ENCODE measurements at places on chromosomes 5 and 9. TPM values are rescaled to one million over a fixed set of nuclear protein-coding genes. Genes with fewer than 3 reads are reported as not detected.

IL3 gene
- polyA plus RNA-seq: not detected

- peak; percentile 17 for DNase-seq
Measured at GRCh38 chr5:128536254-128537220, 1.5 kb downstream of the FBN2 start.

UBE2QL1 gene
- polyA plus RNA-seq: 0.35 TPM

DNA sequence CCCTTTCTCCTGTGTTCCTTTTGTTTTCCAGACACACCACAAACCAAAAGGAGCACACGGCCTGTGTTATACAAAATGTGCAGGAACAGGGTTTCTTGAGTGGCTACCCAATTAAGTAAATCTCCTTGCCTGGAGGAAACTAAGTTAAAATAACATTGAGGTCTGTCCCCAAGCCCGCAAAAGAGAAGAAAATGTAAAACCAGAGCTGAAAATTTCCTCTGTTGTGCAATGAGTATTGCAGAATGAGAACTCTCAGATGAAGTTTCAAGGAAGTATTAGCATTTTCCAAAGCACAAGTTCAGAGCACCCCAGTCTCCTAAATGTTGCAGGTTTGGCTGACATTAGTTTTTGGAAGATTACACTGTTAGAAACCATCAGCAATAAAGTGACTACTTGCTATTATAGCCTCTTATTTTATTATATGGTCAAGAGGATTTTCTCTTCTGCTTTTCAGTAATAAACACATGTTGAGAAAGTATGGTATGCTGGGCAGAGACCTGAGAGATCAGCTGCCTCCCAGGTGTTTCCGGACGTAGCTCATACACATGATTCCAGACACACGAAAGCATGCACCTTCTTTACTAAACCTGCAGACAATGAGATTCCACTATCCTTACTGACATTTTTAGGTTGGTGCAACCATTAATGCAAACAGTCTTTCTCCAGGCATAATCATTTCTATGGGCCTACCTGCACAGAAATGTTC lies 161.3 kb downstream of the SNCAIP start:
- no peak for DNase-seq

DNA sequence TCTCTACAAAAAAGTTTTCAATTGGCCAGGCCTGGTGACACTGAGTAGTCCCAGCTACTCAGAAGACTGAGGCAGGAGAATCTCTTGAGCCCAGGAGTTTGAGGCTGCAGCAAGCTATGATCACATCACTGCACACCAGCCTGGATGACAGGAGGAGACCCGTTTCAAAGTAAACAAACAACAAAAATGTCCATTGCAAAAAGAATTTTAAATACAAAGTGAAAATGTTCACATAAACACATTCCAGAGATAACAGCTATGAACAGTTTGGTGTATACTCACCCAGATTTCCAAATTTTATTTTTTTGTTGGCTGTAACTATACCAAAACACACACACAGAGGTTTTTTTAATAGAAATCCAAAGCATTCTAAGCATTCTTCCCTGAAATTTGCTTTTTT lies 39.8 kb downstream of the ADRA1B start:
- DNase-seq: no peak

GRCh38 chr9:6184749-6185645 lies 30.6 kb upstream of the IL33 start:
- no peak for DNase-seq

DNA sequence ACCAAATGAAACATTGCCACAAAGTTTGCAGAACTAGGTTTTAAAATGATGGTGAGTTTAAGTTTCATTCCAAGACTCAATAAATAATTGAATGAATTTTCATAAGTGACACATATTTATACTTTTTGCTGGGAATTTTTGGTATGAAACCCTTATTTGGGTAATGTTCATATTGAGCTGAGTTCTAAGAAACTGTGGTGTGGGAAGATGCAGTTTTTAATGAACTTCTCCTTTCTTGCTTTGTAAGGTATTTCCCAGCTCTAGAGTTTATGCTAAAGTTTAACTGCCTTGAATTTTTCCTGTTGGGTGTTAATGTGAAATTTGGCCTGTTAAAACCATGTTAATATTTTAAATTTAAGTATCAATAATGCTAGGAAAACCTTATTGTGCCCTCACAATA lies 15.1 kb downstream of the RABGAP1 start:
- DNase-seq: no peak

SH3PXD2B gene
- polyA plus RNA-seq: 32.1 TPM

DNA sequence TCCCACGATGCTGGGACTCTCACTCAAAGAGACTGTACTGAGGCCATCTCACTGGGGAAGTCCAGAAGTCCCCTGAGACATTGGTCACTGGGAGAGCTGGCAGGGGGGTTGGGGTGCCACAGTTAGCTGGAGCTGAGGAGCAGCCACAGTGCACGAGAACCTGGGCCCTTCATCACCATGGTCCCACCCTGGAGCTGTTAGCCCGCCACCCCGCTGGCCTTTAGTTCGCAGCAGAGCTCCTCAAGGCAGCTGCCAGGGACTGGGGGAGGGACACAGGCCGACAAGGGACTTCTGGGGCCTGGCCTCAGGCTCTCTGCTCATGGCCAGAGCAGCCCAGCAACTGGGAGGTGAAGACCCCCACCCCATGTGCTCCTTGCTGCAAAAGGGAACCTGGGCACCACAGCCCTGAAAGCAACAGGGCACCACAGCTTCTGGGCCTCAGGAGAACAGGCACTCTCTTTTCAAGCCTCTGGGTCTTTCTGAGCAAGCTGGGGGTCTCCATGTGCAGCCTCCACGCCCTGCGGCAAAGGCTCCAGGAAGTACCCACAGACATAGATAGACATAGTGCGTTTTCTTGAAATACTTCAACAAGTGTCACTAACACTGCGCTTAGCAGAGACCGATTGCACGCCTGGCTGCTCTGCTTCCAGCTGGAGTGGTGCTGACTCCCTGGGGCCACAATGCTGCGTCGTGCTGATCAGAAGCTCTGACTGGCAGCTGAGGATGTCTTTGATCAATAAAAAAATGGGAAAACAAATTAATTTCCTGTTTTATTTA lies 46.0 kb downstream of the VAV2 start:
- no peak for DNase-seq

DNA sequence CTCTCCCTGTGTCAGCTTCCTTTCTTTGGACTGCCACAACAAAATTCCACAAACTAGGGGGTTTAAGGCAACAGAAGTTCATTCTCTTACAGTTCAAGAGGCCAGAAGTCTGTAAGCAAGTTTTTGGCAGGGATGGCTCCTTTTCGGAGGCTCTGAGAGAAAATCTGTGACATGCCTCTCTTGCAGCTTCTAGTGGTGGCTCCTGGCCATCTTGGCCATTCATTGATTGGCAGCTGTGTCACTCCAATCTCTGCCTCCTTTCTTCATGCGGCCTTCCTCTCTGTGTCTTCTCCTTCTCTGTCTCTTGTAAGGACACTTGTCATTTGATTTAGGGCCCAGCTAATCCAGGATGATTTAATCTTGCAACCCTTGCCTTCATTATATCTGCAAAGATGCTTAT lies 2.0 kb upstream of the NEUROG1 start:
- no peak for DNase-seq

- no peak for DNase-seq
Measured at GRCh38 chr5:61595426-61595825, 263.4 kb downstream of the ZSWIM6 start.

GRCh38 chr9:16925426-16925825 lies 55.0 kb upstream of the BNC2 start:
- DNase-seq: no peak

GRCh38 chr5:12668564-12668963 lies 764.3 kb upstream of the CTNND2 start:
- no peak for DNase-seq

GRCh38 chr5:72749362-72749997 lies 67.0 kb upstream of the TNPO1 start:
- no peak for DNase-seq

All from right lung (tissue), 10 donors.